Caki2 (cell line): ENCODE measurements at places on chromosomes 16 and 17.

DNA sequence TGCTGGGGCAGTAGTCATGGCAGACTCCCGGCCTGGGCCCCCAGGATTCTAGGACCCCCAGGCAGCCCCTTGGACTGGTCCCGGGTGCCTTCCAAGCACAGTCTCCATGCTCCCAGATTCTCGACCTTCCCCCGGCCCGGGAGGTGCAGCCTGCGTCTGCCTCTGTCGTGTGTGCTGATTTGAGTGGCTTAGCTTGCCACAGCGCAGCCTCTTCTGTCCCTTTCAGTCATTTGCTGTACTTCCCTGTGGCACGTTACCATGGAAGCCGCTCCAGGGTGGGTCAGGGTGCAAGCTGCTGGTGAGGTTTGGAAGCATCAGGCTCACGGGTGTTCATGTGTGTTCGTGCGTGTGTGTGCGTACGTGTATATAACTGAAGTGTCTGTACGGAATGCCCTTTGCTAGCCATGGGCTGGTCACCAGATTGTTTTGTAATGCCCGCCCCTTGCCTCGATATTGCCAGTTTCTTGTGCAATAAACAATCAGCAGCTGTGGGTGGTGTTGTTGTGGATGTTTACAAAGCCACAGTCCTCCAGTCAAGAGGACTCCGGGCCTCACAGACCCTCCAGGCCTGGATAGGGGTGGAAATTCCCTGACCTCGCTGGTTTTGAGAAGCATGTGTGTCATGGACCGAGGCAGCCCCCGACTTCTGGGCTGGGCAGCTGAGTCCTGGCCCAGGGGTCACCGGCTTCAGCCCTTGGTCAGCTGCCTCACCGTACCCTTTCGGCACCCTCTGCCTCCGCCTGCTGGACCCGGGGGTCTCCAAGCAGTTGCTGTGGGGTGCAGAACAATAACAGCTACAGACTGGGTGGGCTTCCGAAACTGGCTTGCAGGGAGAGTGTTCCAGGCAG lies 9.7 kb upstream of the CLEC18A start:
- DNase-seq = no peak

DNA sequence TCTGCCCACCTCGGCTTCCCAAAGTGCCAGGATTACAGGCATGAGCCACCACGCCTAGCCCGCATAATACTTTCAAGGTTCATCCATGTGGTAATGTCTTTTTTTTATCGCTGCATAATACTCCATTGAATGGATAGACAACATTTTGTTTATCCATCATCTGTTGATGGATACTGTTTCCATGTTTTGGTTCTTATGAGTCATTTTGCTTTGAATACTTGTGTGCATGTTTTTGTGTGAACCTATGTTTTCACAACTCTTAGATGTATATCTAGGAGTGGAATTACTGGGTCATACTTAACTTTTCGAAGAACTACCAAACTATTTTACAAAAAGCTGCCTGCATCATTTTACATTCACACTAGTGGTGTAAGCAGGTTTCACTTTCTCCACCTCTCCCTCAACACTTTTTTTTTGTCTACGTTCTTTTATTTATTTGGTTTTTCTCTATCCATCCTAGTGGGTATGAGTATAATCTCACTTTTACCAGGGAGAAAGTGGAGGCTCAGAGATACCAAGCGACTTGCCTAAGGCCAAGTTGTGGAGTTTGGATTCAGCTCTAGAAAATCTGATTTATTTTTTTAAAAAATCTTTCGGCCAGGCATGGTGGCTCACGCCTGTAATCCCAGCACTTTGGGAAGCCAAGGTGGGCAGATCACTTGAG lies 151.2 kb downstream of the CMIP start:
- no peak for DNase-seq

GRCh38 chr17:43713494-43714162 lies 45.0 kb downstream of the SOST start:
- DNase-seq = no peak

- DNase-seq = no peak
Observed at GRCh38 chr16:75320435-75320834, 69.0 kb upstream of the BCAR1 start.

DNA sequence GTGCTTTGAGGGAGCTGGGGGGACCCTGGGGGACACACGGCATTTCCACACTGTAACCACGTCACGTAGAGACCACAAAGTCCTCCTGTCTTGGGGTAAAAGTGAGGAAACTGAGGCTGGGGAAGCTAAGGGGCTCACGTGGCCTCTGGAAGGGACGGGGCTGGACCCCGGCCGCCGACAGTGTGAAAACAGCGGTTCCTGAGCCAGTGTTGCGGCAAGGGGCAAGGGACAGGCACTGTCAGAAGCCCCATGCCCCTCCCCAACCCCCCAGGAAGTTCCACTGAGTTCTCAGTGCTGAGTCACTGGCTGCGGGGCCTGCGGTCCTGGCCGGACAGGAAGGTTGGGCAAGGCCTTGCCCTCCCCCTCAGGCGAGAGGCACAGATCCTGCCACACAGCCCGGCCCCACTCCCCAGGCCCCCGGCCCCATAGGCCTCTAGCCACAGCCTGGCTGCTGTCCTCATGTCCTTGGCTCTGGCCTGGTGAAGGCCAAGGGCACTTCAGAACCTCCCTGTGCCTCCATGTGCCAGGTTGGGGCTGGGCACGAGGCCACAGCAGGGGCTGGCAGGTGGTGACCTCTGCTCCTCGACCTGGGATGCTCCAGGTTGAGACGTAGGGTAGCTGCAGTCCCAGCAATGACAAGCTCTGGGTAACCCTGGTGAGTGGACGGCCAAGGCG lies 5.0 kb upstream of the CCDC57 start:
- DNase-seq = peak; percentile 26

GRCh38 chr16:79769928-79770243 lies 169.3 kb upstream of the MAF start:
- no peak for DNase-seq

DNA sequence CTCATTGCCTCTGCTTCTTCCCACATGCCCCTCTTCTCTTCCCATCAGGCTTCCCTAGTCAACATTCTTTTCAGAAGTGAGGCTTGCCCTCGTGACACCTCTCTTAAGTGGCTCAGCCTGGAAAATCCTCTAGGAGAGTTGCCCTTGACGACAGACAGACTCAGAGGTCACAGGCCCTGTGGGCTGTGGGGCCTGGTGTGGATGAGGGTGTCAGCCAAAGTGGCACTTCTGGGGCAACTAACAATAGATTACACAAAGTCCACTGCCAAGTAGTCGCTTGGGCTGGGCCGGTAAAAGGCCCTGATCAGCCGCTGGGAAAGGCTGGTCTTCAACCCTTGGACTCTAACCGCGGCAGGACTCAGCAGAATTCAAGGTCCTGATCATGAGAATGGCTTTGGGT lies 33.7 kb upstream of the METTL16 start:
- DNase-seq = no peak

GRCh38 chr17:32822996-32823395 lies 53.9 kb downstream of the MYO1D start:
- peak; percentile 19 for DNase-seq
